Tibial nerve (tissue), 4 donors: ENCODE measurements at places on chromosomes 5 and 9. TPM values are rescaled to one million over a fixed set of nuclear protein-coding genes. Genes with fewer than 3 reads are reported as not detected.

DNA sequence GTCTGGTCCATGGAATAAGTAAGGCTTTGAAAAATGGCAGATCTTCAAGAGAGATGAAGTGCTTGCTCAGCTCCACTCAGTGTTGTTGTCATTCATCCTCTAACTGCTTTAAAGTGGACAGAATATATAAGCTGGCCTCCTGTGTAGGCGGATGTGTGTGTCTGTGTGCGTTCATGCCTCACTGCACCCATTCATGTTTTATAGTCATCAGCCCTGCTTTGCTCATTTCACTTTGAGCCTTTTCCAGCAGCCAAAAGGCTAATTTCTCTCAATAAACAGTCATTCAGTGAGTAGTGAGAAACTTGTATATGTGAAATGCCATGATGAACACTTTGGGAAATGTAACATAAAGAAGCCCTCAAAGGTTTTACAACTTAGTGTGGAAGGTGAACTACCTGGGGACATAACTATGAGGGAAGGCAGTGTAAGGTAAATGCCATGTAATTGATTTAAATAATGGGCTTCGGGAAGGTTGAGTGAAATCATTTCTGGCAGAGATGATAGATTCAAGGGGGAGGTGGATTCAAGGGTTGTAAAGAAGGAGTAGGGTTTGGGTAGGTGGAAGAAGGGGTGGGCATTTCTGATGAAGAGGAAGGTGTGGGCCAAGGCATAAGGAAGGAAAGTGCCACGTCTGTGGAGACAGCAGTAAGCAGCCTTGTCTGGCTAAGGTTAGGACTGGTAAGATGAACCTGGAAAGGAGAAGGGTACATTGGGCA is 15.7 kb downstream of the TTC23L start:
- H3K36me3 ChIP-seq, result peaks cover 6% of the 10 kb centered on the region
- no peaks in the 10 kb centered on the region for H3K27me3 ChIP-seq
- no peaks in the 10 kb centered on the region for H3K4me1 ChIP-seq
- no peak overlapping the region for H3K4me3 ChIP-seq
- no peak overlapping the region for H3K27ac ChIP-seq

DNA sequence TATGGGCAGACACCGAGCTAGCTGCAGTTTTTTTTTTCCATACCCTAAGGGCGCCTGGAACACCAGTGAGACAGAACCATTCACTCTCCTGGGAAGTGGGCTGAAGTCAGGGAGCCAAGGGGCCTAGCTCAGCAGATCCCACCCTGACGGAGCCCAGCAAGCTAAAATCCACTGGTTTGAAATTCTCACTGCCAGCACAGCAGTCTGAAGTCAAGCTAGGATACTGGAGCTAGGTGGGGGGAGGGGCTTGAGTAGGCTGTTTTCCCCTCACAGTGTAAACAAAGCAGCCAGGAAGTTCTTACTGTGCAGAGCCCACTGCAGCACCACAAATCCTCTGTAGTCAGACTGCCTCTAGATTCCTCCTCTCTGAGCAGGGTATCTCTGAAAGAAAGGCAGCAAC is 151.7 kb upstream of the HCN1 start:
- no peak overlapping the region for H3K4me3 ChIP-seq
- no peak overlapping the region for H3K27ac ChIP-seq
- no peaks in the 10 kb centered on the region for H3K27me3 ChIP-seq
- no peaks in the 10 kb centered on the region for H3K4me1 ChIP-seq

DNA sequence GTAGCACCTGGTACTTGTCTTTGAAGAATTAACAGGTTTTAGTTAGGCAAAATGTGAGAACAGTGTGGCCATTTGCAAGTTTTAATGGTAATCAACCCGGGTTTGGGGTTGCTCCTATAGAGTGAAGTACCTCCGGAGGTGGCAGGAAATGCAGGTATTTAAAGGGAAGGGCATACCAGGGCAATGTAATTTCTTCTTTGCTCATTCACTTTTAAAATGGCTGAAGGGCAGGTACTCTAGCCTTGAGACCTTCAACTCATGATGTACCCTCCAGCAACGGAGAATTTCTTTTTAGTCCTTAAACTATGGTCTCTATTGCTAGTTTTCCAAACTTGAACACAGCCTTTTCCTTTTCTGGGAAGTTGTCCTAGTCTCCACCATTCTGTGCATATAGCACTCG is 1.3 kb upstream of the HSPA4 start:
- peak overlapping the region; percentile 97 for H3K4me3 ChIP-seq
- DNase-seq, result no peak
- peaks cover 19% of the 10 kb centered on the region for H3K4me1 ChIP-seq
- H3K36me3 ChIP-seq, result no peaks in the 10 kb centered on the region

DNA sequence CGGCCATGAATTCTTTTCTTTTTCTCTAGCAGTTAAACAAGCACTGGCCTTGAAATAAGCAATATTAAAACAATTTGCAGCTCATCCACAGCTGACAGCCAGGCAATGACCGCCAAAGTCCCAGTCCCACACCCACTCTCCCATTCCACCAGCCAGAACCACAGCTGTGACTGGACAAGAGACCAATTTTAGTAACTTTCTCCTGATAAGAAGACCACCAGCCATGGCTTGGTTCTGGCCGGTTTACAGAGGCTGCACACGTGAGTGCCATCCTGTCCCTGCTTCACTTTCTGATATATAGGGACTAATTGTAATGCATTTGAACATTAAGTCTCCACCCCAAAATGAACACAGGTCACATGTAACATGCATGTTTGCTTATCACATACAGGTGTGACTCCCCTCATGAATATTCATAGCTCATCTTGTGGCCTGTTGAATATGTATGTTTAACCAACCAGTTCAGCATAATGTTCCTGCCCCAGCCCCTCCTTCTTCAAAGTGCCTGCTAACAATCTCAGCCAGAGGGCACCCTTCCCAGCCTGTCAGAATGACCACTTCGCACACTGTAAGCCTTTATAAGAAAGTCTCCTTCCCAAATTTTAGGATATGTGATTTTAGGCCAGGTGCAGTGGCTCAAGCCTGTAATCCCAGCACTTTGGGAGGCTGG is 23.9 kb upstream of the FANCC start:
- H3K36me3 ChIP-seq, result no peaks in the 10 kb centered on the region
- H3K27ac ChIP-seq, result no peak overlapping the region
- no peaks in the 10 kb centered on the region for H3K27me3 ChIP-seq
- no peak overlapping the region for H3K4me3 ChIP-seq
- no peaks in the 10 kb centered on the region for H3K4me1 ChIP-seq

GRCh38 chr9:72276429-72276828 is 88.6 kb downstream of the ZFAND5 start:
- H3K36me3 ChIP-seq, result no peaks in the 10 kb centered on the region
- no peak overlapping the region for H3K4me3 ChIP-seq
- no peaks in the 10 kb centered on the region for H3K4me1 ChIP-seq
- DNase-seq, result no peak
- no peak overlapping the region for H3K27ac ChIP-seq
- no peaks in the 10 kb centered on the region for H3K27me3 ChIP-seq

GRCh38 chr5:6703806-6704205 is 9.4 kb upstream of the TENT4A start:
- H3K27me3 ChIP-seq, result no peaks in the 10 kb centered on the region
- DNase-seq, result no peak
- H3K27ac ChIP-seq, result peak overlapping the region; percentile 62
- H3K36me3 ChIP-seq, result no peaks in the 10 kb centered on the region
- H3K4me3 ChIP-seq, result no peak overlapping the region

GRCh38 chr5:148828511-148829247 is 2.3 kb downstream of the ADRB2 start:
- H3K4me3 ChIP-seq, result peak overlapping the region; percentile 22
- no peak for DNase-seq
- H3K4me1 ChIP-seq, result no peaks in the 10 kb centered on the region
- H3K27me3 ChIP-seq, result no peaks in the 10 kb centered on the region
- H3K36me3 ChIP-seq, result no peaks in the 10 kb centered on the region

DNA sequence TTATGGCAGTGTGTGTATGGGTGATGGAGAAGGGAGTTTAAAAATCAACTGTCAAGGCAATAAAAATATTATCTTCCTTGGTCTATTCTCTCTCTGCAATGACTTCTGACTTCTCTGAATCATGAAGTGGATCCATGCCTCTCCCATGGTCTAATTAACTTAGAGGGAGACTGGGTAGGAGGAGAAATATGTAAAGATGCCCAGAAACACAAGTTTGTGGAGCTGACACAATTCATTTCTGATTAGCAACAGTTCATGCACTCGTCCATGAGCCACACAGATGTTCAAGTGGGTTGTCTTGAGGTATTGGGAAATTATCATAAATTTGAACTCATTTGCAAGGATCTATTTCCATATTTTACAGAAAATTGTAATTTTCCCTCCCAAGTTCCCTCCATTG is 38.1 kb downstream of the INSYN2B start:
- H3K4me3 ChIP-seq, result no peak overlapping the region
- H3K27ac ChIP-seq, result no peak overlapping the region
- no peak for DNase-seq
- H3K4me1 ChIP-seq, result peaks cover 9% of the 10 kb centered on the region
- no peaks in the 10 kb centered on the region for H3K36me3 ChIP-seq

- H3K4me3 ChIP-seq, result no peak overlapping the region
- H3K4me1 ChIP-seq, result no peaks in the 10 kb centered on the region
- no peaks in the 10 kb centered on the region for H3K27me3 ChIP-seq
- H3K36me3 ChIP-seq, result peaks cover 39% of the 10 kb centered on the region
Observed at GRCh38 chr5:72988769-72989168, 32.9 kb downstream of the FCHO2 start.

Gene MEGF10
- 0.98 TPM for total RNA-seq

Gene CCNJL
- 1.5 TPM for total RNA-seq

Gene OTP
- not detected for total RNA-seq

Gene IL5
- not detected for total RNA-seq

Gene HAVCR2
- total RNA-seq, result 7.7 TPM

Gene ECSCR
- total RNA-seq, result 16.4 TPM
